ENCODE measurements at places on chromosomes 16 and 17.

- DNase-seq: no peak
These were observed 12.4 kb upstream of the CCR7 start for GRCh38 chr17:40577611-40578065.

DNA sequence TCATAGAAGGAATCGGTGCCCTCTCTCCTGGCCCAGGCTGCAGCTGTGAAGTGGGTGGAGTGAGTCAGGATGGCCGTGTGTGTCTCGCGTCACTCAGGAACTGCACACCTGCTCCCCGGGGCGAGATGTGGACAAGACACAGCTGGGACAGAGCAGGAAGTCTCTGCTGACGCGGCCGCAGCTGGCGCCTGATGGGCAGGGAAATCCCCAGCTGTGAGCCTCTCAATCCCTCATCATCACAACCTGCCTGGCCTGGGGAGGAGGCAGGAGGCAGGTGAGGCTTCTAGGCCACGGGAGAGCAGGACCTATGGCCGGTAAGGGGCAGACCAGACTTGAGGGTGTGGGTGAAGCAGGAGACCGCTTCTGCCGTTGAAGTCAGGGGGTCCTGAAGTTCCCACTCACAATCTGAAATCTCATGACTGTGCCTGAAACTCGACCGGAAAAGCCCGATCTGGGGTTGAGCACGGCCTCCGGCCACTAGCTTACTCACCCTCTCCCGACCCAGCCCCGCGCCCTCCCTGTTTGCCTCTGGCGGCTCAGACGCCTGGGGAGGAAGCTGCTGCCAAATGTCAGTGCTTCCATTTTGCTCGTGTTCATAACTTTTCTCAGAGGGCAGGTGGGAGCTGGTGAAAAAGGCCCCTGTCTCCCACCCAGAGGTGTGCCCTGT, 1.1 kb upstream of the TRPV3 start:
- DNase-seq: peak; percentile 27

DNA sequence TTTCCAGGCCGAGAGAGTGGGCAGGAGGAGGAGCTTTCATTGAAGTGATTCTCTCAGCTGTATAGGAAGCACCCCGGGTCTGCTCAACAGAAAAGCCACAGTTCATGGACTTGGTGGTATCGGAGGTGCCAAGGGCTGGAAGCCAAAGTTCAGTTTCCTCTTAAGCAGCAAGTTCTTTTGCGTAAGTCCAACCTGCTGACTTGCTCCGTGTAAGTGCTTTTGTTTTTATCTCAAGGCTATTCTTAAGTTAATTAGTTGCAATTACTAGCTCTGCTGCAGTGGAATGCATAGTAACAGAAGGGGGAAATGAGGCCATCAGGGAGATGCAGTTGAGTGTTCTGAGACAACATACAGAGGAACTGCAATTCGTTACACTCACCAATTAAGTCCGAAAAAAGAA, 44.6 kb downstream of the SMIM36 start:
- DNase-seq: no peak

- DNase-seq: no peak
These were observed 20.2 kb downstream of the SNN start for GRCh38 chr16:11688520-11688886.

DNA sequence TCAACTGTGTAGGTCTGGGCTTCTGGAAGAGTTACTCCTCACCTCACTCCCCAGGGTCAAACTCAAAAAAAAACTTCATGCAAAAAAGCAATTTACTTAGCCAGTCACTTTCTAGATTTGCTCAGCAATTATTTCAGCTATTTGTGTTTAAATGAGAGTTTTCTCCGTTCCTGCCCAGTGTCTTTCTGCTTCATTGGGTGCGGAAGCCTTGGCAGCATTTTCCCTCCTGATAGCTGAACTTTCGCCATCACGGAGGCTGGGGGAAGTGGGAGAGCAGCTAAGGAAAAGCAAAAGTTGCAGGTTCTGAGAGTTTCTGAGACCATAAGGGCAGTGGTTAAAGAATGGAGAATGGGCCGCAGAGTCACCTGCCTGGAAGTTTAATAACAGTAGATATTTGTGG, 287.1 kb upstream of the DYNLRB2 start:
- DNase-seq: no peak

DNA sequence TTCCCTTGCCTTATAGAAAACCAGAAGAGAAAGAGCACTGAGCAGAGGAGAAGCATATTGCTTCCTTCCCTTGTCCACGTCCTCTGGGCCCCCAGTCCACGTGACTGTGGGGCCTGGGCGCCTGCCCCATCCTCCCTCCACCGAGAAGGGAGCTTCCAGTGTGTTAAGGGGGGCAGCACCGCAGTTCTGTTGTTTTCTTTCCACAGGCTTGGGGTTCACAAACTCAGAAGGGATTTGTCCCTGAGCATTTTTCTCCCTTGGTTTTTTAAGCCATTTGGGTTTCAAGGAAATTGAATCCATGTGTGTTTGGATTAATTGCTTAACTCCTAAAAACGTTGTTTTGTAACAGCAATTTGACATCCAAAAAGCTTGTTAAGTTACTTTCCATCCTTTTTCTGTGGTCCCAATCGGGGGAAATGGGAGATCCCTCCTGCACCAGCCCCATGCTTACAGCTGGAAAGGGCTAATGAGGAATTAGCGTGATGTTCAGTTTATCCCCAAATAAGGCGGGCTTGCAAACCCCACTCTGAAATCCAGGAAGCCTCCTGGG, 347.5 kb upstream of the TNRC6C start:
- DNase-seq: no peak

Data from CD4-positive, alpha-beta T cell (primary cell).